ENCODE measurements at places on chromosomes 6 and 20.
A peak's percentile ranks its signal among the peaks of the same experiment; 100 is the strongest.

GRCh38 chr6:143621876-143622605, 55.7 kb upstream of the PHACTR2 start:
- DNase-seq, result no peak

- no peak for DNase-seq
Observed at GRCh38 chr6:47321577-47321976, 11.9 kb upstream of the TNFRSF21 start.

DNA sequence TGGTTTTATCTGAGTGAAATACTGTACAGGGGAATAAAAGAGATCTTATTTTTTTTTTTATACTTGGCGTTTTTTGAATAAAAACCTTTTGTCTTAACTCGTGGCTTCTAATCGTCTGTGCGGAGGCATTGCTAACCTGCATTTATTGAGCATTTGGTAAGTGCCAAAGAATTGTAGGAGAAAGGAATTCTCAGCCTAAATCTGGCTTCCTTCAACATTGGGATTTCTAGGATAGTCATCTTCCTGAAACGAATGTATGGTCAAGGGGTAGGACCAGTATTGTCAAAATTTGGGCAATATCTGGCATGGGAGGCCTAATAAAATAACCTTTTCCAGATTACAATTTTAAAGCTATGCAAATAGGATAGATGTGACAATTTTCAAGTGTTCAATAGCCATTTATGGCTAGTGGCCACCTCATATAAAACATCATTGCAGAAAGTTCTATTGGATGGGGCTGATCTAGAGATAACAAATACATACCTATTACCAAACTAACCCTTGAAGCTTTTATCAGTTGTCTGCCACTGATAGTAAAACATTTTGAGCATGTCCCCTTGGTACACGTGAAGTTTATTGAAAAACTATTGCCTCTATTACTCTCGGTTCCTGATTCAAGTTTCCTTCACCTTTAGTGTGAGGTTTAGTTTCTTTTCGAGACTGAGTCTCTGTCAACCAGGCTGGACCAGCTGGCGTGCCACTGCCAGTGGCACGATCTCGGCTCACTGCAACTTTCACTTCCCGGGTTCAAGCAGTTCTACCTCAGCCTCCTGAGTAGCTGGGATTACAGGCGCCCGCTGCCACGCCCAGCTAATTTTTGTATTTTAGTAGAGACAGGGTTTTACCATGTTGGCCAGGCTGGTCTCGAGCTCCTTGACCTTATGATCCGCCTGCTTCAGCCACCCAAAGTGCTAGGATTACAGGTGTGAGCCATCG, 5.6 kb downstream of the PIM1 start:
- DNase-seq, result peak; percentile 47

DNA sequence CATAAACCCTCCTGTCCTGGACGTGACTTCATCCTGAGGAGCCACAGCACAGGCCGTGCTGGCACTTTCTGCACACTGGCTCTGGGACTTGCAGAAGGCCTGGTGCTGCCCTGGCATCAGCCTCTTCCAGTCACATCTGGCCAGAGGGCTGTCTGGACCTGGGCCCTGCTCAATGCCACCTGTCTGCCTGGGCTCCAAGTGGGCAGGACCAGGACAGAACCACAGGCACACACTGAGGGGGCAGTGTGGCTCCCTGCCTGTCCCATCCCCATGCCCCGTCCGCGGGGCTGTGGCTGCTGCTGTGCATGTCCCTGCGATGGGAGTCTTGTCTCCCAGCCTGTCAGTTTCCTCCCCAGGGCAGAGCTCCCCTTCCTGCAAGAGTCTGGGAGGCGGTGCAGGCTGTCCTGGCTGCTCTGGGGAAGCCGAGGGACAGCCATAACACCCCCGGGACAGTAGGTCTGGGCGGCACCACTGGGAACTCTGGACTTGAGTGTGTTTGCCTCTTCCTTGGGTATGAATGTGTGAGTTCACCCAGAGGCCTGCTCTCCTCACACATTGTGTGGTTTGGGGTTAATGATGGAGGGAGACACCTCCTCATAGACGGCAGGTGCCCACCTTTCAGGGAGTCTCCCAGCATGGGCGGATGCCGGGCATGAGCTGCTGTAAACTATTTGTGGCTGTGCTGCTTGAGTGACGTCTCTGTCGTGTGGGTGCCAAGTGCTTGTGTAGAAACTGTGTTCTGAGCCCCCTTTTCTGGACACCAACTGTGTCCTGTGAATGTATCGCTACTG, 22.0 kb upstream of the PYGB start:
- DNase-seq, result no peak

- no peak for DNase-seq
Observed at GRCh38 chr6:148226284-148226683, 116.4 kb upstream of the SASH1 start.

DNA sequence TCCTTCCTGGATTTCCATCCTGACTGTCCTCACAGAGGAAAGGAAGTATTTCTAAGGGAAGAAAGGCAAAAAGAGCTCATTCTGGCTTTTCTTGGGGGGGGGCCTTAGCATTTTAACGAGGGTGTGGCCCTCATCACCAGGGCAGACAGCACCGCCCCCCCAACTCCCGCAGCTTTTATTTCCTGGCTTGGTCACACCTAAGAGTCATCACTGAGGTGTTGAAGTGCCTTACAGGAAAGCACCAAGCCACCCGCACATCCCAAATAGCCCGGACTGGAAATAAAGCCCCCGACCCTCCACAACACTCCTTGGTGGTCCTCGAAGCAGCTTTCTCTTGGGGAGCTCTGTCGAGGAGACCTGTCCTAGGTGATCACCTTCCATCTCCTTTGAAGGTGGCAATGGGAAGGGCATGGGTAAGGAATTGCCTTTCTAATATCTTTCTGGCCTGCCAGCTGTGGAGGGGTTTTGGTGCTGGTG, 1.3 kb downstream of the PTK7 start:
- DNase-seq, result no peak

GRCh38 chr20:56627122-56628014, 1.7 kb upstream of the TFAP2C start:
- no peak for DNase-seq

DNA sequence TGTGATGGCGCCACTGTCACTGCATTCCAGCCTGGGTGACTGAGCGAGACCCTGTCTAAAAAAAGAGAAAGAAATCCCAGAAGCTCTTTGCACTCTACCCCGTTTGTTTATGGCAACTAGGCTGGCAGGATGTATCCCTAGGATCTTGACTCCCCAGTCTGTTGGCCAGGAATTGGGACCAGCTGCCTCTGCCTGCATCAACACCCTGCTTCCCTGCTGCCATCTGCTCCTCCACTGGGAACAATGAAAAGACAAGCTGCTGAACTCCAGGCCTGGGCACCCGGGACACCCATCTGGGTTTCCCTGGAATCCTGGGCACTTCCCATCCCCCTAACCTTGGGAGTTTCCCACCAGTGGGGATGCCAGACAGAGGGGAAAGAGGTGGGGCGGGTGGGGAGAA, 64.9 kb downstream of the CPNE5 start:
- DNase-seq, result no peak

DNA sequence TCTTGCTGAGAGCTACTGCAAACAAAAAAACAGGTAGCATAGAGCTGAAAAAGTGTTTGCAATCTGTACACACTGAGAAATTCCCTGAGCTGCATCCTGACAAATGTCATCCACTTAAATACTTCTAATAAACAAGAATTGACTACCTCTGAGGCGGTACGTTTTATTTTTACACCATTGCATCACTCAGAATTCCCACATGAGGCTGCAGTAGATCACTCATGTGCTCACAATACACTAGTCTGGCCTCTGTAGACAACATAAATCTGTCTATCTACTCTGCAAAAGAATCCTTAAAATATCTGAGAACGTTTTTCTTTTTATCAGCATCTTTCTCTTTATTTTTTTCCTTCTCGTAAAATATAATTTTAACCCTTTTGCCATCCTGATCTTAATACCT, 661.4 kb downstream of the EPHA7 start:
- no peak for DNase-seq

DNA sequence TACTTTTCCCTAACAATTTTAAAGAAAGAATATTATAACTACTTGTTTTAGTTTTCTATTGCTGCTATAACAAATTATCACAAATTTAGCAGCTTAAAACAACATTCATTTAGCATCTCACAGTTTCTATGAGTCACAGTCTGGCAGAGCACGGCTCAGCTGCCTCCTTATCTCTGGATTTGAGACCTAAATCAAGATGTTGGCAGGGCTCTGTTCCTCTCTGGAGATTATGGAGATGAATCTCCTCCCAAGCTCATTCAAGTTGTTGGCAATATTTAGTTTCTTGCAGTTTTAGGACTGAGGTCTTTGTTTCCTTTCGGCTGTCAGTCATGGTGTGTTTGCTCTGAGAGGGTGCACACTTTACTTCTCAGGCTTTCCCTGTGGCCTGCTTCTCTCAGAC, 1065.8 kb upstream of the EYS start:
- no peak for DNase-seq

DNA sequence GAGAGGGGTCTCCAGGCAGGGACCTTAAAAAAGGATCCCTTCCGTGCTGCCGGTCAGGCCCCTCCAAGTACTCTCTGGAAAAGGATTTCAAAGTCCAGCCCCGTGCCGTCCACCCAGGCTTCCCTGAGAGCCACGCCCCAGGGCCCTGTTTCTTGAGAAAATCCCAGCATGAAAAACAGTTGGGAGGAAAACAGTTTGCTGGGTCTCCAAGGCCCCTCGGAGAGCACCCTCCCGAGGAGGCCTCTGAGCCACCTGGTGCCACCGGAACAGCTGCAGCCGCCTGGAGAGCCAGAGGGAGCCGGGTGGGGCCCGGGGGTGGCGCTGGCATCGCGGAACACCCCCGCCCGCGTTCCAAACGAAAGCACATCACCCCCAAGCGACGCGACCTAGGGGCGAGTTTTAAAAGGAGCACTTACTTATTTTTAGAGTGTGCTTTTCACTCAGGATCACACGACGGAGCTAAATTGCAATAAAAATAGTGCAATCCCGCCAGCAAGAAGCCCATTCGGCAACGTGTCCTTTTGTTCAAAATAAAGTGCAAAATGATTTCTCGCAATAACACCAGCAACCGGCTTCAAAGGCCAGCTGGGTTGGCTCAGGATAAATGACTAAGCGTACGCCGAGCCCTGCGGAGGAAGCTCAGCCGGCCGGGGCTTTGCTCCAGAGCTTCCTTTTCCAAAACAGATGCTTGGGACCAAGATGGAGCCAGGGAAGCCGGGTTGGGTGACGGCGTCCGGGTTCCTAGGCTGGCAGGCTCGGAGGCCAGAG, 64.2 kb downstream of the YTHDF1 start:
- no peak for DNase-seq

DNA sequence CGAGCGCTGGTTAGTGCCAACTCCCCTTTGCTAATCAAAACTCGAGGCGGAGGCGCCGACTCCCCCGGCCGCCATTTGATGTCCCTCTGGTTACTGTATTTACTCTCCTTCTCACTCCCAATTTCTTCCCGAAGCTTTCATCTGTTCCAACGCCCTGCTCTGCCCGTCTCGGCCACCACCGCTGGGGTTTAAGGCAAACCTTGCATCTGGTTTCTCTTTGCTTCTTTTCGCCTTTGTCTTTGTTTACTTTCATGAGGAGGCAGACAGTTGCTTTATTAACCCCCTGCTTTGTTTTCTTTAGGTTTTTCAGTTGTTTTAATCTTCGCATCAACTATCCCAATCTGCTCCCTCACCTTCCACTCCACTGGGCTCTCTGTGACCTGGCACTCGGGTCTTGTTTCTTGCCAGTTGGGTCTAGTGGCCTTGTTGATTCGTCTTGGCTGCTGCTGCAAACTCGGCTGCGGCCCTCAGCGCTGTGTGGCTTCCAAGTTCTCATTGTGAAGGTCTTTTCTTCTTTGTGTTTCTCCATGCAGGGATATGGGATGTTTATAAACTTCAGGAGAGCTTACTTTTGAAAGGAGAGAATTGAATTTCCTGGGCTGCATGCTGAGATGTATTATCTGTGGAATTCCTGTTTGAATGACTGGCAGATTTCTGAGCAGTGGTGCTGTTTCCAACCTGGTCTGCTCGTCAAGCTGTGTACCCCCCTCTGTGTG, 155.1 kb downstream of the CDC5L start:
- no peak for DNase-seq

GRCh38 chr6:25883991-25884390, 9.9 kb upstream of the SLC17A3 start:
- DNase-seq, result no peak

- no peak for DNase-seq
Observed at GRCh38 chr6:100568255-100568654, 103.5 kb upstream of the SIM1 start.

DNA sequence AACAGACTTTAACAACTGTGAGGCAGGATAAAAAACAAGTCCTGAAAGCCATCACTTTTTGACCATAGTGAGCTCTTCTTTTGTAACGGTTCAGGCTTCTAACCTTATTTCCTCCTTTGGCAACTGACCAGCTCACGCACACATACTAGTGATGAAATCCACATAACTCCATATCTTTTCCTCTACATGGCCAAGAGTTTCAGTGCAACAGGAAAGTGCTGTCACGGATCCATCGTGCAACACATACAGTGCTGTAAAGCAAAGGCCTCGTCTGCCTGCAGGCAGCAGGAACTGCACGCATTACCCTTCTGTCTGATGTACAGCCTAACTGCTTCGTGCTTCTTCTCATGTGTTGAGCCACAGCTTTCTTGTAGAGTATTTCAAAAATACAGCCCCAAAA, 108.5 kb downstream of the EPM2A start:
- no peak for DNase-seq

DNA sequence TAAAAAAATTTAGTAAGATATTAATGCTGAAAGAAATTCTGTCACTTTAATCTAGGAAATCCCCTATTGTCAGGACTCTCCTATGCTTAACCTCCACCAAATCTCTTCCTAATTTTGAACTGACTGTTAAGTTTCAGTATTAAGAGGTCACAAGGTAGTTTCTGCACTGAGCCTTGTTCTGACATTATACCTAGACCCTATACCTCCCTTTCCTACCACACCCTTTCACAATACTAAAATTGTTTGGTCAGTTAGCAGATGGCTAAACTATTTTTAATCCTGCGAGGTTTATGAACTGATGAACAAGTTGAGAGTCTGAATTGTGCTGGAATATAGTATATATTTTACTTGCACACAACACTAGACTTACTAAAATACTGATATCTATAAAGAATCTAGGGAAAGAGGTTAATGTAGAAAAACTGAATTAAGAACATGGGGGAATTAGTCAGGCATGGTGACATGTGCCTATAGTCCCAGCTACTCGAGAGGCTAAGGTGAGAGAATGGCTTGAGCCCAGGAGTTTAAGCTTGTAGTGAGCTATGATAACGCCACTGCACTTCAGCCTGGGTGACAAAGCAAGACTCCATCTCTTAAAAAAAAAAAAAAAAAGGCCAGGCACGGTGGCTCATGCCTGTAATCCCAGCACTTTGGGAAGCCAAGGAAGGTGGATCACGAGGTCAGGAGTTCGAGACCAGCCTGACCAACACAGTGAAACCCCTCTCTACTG, 51.5 kb downstream of the HBS1L start:
- DNase-seq, result peak; percentile 9

DNA sequence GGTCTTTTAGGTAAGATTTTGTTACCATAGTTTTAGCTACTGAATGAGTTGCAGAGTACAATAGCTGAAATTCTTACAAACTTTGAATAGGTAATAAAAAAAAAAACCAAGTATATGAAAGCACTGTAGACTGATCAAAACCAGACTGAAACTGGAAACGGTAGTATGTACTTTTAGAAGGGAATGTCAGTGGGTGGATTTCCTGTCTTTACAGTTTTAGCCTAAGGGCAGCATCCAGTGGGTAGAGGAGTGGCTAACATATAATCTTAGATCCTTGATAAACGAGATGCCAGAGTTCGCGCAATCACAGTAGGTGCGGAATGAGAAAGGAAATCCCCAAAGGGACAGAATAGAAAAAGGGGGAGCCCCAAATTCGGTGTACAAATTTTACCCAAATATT, 385.9 kb upstream of the RUNX2 start:
- no peak for DNase-seq

GRCh38 chr20:515696-516095, 27.9 kb downstream of the CSNK2A1 start:
- DNase-seq, result no peak
